Left cardiac atrium (tissue), 4 donors: ENCODE measurements at places on chromosomes 6 and 20. TPM values are rescaled to one million over a fixed set of nuclear protein-coding genes. Genes with fewer than 3 reads are reported as not detected.

The IL17A gene
- not detected for total RNA-seq

The KHDC1L gene
- not detected for total RNA-seq

The PLCB4 gene
- total RNA-seq = 33.4 TPM

The OLIG3 gene
- not detected for total RNA-seq

The TGM3 gene
- not detected for total RNA-seq

The CTAGE9 gene
- total RNA-seq = not detected

The CLIC5 gene
- 92.1 TPM for total RNA-seq

The SGK1 gene
- 104 TPM for total RNA-seq

The ALDH8A1 gene
- total RNA-seq = 0.55 TPM

The QRSL1 gene
- 12.1 TPM for total RNA-seq

The SLC17A4 gene
- not detected for total RNA-seq

The PNLDC1 gene
- total RNA-seq = not detected

The PCNA gene
- 38.1 TPM for total RNA-seq

The GUCA1A gene
- total RNA-seq = not detected

The MTFR2 gene
- 1.0 TPM for total RNA-seq

The FANCE gene
- 3.7 TPM for total RNA-seq

The KIAA1586 gene
- 8.8 TPM for total RNA-seq

The PKIB gene
- total RNA-seq = 1.0 TPM

The GJA1 gene
- total RNA-seq = 160 TPM

The RREB1 gene
- 37.6 TPM for total RNA-seq

The CPNE5 gene
- total RNA-seq = 14.7 TPM

The WFDC10B gene
- not detected for total RNA-seq

The HLA-DRB1 gene
- total RNA-seq = 45.9 TPM

The CDH22 gene
- total RNA-seq = 5.8 TPM

The ABHD16B gene
- not detected for total RNA-seq

The CALHM5 gene
- total RNA-seq = 2.5 TPM

The CYP21A2 gene
- total RNA-seq = 2.0 TPM

The HLA-DOA gene
- total RNA-seq = 3.0 TPM

The METTL24 gene
- 2.1 TPM for total RNA-seq

The LINC00237 gene
- total RNA-seq = not detected

The TINAG gene
- total RNA-seq = 0.12 TPM

The LZTS3 gene
- total RNA-seq = 13.2 TPM

The PHIP gene
- 17.1 TPM for total RNA-seq

The TRIM10 gene
- not detected for total RNA-seq

The SMLR1 gene
- total RNA-seq = not detected

The SLC4A11 gene
- total RNA-seq = 0.52 TPM

The SLC22A16 gene
- total RNA-seq = not detected

The BPI gene
- total RNA-seq = not detected

The COL21A1 gene
- total RNA-seq = 9.2 TPM

The AARS2 gene
- 8.2 TPM for total RNA-seq
